ENCODE measurements at places on chromosomes 4 and X.

DNA sequence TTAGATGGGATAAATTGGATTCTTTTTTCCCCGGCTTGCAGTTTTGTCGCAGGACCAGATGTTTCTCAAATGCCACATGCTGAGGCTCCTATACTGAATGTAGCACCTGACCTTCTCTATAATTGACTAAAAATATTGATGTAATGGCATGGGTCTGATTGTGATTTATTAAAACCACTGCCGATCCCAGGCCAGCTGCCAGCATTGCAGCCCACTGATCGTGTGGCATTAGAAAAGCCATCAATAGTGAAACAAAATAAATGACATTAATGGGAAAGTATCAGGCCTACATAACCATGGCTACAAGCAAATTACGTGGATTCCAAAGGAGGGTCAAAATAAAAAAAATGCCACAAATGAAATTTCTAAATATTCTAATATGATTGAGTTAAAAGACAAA lies 98.7 kb downstream of the MAB21L2 start:
- DNase-seq, result no peak

GRCh38 chrX:24410514-24411189 lies 50.2 kb downstream of the SUPT20HL1 start:
- no peak for DNase-seq

GRCh38 chr4:122588453-122589238 lies 32.2 kb downstream of the IL21 start:
- DNase-seq, result peak; percentile 42

DNA sequence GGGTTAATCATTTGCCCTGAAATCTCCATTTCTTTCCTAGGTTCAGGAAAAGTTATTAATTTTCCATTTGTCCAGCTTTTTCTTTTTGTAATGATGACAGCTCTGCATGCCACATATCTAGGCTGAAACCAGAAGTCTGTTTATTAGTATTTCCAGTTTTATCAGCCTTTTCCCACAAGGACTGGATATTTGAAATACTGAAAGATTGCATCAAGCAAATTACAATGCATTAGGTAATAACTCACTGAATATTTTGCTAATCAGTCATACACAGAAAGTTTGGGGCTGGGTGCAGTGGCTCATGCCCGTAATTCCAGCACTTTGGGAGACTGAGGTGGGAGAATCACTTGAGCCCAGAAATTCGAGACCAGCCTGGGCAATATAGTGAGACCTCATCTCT lies 21.5 kb downstream of the SLC9A7 start:
- no peak for DNase-seq

GRCh38 chr4:23884741-23885140 lies 5.1 kb downstream of the PPARGC1A start:
- DNase-seq, result no peak

- no peak for DNase-seq
Observed at GRCh38 chr4:83212041-83212851, 72.4 kb downstream of the COQ2 start.

DNA sequence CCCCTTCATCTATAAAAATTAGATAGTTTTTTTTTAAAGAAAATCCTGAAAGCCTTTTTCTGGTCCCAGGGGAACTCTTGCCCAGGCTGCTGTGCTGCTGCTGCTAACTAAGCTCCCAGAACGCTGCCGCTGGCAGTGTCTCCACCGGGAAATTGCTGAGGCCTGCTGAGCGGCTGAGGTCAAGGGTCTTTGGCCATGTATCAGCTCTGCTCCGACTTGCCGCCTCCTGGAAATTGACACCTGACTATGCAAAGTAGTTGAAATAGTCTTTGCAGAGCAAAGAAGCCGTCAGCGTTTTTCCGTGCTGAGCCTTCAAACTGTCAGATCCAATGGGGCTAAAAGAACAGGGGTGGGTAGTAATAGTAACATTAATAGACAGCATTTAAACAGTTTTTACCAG lies 839 bp downstream of the QDPR start:
- no peak for DNase-seq

GRCh38 chr4:163958751-163959150 lies 464.3 kb downstream of the TMA16 start:
- no peak for DNase-seq

GRCh38 chr4:55610381-55610780 lies 18.3 kb upstream of the PDCL2 start:
- DNase-seq, result no peak

- DNase-seq, result no peak
Observed at GRCh38 chrX:132481449-132481848, 7.4 kb downstream of the MBNL3 start.

- no peak for DNase-seq
Observed at GRCh38 chrX:68574240-68574639, 73.2 kb upstream of the STARD8 start.

DNA sequence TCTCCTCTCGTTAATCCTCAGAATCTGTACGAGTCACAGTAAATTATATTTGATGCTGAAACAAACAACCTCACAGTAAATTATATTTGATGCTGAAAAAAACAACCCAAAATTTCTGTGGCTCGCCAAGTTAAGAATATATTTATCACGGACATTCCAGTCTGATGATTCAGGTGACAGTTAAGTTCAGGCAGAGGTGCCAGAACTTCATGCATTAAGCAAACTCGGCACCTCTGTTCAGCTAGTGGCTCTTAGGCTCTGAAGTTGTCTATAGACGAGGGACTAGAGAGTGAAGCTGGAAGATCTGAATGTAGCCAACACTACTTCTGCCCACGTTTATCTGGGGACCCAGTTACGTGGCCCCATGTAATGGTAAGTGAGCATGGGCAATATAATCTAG lies 132.2 kb upstream of the AGA start:
- DNase-seq, result no peak

GRCh38 chr4:150962245-150962644 lies 52.8 kb downstream of the LRBA start:
- no peak for DNase-seq

DNA sequence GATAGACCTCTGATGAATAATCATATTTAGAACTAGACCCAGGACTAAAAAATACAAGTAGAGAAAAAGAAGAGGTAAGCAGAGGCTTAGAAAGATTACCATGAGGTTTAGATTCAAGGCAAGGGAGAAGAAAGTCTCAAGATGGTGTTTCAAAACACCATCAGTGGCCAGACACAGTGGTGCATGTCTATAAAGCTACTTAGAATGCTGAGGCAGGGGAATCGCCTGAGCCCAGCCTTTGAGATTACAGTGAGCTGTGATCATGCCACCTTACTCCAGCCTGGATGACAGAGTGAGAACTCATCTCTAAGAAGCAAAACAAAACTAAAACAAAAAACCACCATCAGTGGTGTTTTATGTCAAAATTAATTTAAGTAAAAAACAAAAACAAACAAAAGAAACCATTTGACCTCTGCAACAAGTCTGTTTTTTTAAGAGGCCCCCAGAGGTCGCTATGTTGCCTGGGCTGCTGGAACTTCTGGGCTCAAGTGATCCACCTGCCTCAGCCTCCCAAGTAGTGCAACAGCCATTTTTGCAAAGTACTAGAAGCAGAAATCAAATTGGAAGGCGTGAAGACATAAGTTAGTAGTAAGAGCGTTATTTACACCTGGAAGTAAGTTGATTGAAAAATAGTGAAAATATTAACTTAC lies 784.3 kb downstream of the ADGRL3 start:
- no peak for DNase-seq

DNA sequence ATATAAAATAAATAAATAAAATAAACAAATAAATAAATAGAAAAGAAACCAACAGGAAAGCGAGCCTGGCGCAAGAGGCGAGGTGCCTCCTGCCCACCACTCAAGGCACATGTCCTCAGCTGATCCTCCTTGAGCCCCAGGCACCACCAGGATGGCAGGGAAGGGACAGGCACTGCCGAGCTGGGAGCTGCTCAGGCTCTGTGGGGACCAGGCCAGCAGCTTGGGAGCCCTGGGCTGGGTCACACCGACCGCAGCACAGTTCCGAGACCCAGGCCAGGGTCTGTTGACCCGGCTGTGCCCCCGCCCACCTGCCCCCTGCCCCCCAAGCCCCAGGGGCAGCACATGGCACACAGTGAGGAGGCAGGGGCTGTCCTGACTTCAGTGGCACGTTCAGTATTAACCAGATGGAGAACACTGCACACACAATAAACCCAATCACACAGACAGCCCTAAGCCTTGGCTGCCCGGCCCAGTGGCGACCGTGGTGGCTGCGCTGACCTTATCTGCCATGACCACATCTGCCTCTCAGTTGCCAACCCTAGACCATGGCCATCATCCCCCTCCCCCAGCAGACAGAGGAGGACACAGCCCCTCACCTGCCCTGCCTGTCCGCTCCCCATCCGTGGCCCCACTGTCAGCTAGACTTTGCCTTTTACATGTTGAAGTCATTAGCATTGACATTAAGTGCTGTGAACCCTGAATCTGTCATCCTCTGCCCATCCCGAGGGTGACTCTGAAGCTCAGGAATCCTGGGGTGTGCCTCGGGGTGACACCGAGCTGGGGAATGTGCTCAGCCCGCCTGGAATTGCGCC lies 2.9 kb upstream of the TREX2 start:
- no peak for DNase-seq

DNA sequence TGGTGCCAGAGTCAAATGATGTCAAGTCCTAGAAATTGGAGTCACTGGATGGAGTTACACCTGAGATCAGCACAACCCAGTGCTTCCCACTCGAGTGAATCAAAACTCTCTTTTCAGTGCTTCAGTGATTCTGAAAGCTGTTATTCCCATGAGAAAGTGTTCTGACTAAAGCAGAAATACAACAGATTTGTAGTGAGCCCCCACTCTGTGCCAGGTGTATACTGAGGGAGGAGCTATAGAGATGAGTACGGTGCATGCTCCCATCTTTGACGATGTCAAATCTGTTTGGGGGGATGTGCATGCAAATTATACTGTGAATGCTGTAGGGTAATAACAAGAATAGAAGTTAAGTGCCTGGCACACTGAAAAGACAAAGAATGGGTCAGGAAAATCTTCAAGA lies 330.2 kb downstream of the HS3ST1 start:
- DNase-seq, result no peak

- no peak for DNase-seq
Observed at GRCh38 chr4:2057382-2058065, 1.6 kb upstream of the NAT8L start.

- no peak for DNase-seq
Observed at GRCh38 chr4:25103418-25103817, 56.8 kb downstream of the SEPSECS start.

DNA sequence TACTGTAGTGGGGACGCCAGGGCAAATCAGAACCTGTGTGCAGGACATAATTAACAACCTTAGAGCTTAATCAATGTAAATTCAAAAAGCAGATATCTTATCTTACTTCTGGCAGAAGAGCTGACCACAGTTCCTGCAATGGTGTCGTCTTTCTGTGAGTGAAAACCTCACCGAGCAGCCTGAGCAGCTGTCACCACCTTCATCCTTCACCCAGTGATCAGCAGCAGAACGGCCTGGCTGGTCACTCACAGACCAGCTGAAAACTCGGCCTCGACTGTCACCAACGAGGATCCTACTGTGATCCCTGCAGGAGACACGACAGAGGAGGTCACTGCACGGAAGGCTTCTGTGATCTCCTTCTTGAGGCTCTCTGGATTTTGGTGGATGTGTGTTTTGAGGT lies 94.2 kb downstream of the CDS1 start:
- no peak for DNase-seq

GRCh38 chrX:155997436-155997835 lies at the start of gene IL9R:
Gene IL9R, plus strand, starts transcription at chrX:155997696. Its CDS starts 64 bp downstream, at chrX:155997760.
- no peak for DNase-seq

- no peak for DNase-seq
Observed at GRCh38 chr4:147616849-147617172, 386 bp upstream of the TMEM184C start.

GRCh38 chrX:34072906-34073305 lies 59.2 kb downstream of the FAM47A start:
- DNase-seq, result no peak

DNA sequence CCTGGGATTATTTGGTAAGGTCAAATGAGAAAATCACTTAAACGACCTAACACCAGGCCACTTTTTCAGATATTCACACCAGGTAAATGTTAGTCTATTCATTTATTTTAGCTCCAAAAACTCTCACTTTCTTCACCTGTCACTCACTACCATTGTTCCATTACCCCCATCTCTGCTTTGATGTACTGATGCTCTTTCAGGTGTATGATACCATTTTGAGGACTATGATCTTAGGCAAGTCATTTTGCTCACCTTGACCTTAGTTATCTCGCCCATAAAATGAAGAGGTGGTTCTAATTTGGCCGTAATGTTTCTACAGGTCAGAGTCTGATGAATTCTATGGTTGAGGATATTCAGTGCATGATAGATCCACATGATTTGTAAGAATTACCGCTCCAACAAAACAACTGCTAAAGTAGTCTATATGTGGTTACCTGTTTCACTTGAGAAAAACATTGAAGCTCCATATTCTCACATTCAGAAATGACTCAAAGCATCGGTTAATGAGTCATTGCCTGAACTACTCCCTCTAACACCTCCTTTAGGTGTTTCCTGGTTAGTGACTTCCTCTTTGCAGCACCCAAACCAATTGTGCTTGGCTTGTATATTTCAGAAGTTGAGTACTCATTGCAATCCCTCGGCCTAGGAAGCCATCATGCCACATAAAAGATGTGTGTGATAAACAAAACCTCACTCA lies 4.5 kb downstream of the DTHD1 start:
- DNase-seq, result peak; percentile 63

GRCh38 chr4:152459326-152459725 lies 76.6 kb downstream of the FBXW7 start:
- no peak for DNase-seq

DNA sequence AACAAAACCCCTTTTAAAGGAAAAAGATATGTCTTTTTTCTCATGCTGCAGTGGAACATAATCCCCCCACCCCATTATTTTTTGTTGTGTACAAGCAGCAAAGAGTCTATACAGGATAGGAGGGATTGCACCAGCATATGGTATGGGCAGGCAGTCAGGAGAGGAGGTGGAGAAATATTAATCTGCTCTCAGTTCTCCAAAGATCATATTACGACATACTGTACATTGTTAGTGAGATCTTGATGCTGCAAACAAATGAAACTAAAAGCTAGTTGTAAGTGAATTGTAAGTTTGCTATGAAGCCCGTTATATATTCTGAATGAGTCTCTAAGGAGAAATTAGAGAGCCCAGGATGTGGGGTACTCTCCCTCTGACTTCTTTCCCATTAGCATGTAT lies 75.3 kb downstream of the RAPGEF2 start:
- peak; percentile 68 for DNase-seq

DNA sequence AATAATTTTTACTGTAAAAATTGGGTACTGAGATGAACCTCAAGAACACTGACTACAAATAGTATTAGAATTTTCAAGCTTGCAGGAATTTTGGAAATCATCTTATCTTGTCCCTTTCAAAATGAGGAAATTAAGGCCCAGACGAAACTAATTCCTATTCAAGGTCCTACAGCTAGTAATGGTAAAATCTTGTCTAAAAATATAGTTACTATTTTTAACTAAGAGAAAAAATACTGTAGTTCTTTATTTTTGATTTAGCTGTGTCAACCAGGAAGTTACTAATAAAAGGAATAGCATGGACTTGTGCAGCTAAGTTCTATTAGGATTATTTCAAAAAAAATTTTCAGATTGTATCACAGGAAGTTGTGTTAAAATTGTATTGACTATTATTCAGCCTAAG lies 12.7 kb downstream of the PRIMPOL start:
- DNase-seq, result no peak

- DNase-seq, result no peak
Observed at GRCh38 chr4:178665916-178666315, 1223.7 kb upstream of the AGA start.

Measured in CD14-positive monocyte (primary cell).